ENCODE measurements at places on chromosomes 4 and X.
A peak's percentile ranks its signal among the peaks of the same experiment; 100 is the strongest.

- no peak for DNase-seq
Observed at GRCh38 chr4:140253556-140254027, 99.6 kb upstream of the MAML3 start.

DNA sequence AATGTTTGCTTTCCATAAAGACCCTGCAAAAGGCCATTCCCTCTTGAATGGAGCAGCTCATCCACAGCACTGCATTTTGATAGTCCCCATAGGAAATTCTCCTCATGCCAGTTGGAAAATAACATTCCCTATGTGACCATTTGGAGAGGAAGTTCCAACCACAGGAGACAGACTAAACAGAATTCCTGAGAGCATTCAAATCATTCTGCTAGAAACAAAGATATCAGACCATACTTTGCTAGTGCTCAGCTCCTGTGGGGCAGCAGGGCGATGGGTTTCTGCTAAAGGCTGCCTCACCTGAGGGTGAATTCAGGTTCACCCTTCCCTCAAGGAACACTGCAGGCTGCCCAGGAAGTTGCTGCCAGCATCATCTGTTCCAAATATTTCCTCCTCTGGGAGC is 58.8 kb downstream of the LNX1 start:
- no peak for DNase-seq

DNA sequence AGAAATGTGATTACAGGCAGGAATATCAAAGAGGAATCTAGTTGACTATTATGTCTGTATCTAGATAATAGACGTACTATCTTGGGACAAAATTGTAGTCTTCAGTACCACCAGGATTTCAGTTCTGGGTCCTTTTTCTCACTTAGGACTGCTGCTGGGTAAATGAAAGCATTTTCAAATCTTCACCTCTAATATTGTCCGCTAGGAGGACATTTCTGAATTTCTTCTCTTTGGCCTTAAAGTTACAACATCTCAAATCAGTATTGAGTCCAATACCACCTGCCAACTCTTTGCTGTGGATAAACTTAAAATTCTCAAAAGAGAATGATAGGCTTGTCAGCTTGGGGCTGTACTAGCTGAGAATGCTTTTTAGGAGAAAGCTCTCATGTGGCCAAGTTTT is 6.0 kb downstream of the FGF16 start:
- DNase-seq = no peak

DNA sequence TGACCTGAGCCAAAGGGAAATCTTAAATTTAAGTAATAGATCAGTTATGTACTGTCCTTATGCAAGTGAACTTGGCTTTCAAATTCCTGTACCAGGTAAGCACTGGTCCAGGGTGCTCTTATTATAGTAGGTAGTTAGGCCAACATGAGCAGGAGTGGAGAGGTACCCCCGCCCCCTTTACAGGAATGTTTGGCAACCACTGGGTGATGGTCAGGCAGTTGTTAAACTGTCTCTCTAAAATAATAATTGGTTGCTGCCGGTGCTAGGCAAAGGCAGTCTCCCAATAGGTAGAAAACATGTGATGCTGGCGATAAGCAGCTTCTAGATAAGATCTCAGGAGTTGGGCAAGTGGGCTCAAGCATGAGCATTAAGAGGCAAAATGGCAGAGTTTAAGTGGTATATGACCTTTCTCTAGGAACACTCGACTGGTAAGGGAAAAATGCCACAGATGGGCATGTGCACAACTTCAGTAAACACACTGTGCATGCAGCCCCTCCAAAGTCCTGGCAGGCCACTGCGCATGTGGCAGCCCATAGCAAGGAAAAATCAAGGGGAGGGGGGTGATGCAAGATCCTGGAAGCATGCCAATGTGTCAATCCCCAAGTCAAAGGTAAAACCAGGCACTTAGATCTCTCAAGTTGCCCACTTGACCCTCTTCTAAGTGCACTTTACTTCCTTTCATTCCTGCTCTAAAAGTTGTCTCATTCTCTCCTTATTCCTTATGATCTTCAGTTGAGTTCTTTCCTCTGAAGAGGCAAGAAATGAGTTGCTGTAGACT is 1239.7 kb downstream of the C4orf33 start:
- DNase-seq = no peak

DNA sequence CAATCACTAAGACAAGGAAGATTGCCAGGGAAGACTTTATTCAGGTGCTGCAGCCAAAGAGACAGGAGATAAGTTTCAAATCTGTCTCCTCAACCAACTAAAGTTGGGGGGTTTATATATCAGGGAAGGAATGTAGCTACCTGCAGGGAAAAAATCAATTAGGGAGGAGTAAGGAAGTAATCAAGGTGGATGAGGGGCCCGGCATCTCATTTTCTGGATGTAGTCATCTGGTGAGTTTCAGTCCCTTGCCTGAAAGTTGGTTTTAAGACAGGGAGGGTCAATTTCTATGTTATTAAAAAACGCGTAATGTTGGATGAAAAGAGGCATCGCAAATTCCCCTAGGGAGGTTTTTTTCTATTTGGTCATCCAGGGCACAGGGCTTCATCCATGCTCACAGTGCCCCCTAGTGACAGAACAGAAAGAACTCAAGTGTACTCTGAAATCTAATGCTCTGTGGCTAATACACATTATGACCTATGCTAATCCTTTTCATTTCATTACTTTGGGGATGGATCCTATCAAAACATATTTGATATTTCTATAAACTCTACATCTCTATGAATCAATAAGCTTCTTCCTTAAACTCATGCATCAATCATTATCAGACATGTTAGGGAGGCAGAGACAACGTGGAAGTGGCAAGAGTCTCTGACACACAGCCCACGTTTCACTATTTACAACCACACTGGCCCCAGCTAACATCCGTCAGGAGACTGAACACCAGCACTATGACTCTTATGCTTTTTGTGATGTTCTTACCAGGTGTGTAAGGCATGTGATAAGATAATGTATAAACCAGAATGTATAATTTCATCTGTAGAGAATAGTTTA is 1577.0 kb upstream of the TENM3 start:
- DNase-seq = peak; percentile 14

- no peak for DNase-seq
Observed at GRCh38 chr4:77269505-77269904, 112.5 kb downstream of the CCNG2 start.

- no peak for DNase-seq
Observed at GRCh38 chr4:138689187-138689586, 326.4 kb upstream of the NOCT start.

GRCh38 chrX:119482041-119482440 is 13.8 kb downstream of the SLC25A5 start:
- DNase-seq = no peak

DNA sequence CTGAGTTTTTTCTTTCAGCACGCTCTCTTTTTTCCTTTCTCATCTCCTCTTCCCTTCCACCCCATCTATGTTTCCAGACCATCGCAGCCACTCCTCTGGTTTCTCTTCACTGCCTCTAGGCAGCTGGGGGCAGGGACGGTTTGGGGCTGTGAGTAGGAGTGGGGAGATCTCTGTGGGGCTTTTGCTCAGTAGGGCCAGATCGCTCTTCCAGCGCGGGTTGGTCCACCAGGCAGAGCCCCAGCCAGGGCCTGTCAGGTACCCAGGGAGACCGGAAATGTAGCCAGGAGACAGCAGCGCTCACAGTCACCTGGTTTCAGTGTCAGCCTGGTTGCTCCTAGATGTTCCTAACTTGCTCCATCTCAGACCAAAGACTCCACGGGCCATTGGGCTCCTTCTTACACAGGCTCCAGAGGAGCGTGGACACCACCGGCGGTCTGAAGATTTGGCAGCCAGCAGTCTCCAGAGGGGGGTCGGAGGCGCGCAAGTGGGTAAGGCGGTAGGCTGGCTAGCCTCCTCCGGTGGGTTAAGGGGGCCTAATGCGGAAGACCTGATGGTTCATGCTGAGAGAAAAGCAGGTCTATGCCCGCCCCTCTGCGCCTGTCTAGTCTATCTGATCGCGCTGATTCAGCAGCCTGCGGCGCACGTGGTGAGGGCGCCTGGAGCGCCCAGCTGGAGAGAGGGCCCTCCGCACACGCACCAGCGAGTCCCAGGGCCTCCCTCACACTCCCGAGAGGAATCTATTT is 1.8 kb downstream of the FGF5 start:
- DNase-seq = no peak

DNA sequence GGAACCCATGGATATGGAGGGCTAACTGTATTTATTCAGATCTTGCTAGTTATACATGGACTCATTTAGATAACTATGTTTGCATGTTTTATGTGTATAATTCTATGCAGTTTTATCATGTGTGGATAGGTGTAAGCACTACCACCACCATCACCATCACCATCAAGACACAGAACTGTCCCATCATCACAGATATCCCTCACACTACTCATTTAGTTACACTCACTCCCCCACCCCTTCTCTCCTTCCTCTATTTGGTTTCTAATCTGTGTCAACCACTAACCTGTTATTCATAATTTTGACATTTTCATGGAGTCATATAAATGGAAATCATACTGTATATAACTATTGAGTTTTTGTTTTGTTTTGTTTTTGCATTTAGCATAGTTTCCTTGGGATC is 43.7 kb downstream of the STAG2 start:
- DNase-seq = no peak

Data from activated CD4-positive, alpha-beta T cell treated with anti-CD3 and anti-CD28 coated beads, Interleukin-2, amount 50 U/mL, for 48 hours (primary cell).